ENCODE measurements at places on chromosomes 2 and 18.

GRCh38 chr2:24482251-24482971 is 8.6 kb upstream of the NCOA1 start:
- DNase-seq = peak; percentile 82

- no peak for DNase-seq
Observed at GRCh38 chr2:216849987-216850386, 9.9 kb downstream of the TNP1 start.

GRCh38 chr2:68104111-68104835 is 41.5 kb upstream of the C1D start:
- DNase-seq = no peak

- DNase-seq = no peak
Observed at GRCh38 chr2:113978524-113979190, 88.8 kb downstream of the ACTR3 start.

DNA sequence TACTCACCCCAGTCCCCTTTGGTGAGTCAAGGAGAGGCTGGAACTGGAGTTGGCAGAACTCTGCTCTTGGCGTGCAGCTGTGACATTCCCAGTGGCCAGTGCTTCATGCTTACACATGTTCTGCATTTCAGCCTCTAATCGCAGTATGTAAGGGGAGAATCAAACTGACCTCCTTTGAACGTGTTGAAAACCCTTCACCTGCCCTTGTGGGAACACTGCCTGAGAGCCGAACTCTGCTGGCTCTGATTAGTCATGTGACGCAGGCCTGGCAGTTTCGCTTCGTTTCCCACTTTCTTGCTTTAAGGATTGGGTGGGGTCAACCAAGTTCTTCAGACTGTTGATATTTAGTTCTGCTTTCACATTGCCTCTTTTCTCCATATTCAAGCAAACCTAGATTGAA is 173.8 kb upstream of the BCL2L11 start:
- peak; percentile 84 for DNase-seq

GRCh38 chr2:170504810-170505145 is 210.4 kb upstream of the SP5 start:
- no peak for DNase-seq

DNA sequence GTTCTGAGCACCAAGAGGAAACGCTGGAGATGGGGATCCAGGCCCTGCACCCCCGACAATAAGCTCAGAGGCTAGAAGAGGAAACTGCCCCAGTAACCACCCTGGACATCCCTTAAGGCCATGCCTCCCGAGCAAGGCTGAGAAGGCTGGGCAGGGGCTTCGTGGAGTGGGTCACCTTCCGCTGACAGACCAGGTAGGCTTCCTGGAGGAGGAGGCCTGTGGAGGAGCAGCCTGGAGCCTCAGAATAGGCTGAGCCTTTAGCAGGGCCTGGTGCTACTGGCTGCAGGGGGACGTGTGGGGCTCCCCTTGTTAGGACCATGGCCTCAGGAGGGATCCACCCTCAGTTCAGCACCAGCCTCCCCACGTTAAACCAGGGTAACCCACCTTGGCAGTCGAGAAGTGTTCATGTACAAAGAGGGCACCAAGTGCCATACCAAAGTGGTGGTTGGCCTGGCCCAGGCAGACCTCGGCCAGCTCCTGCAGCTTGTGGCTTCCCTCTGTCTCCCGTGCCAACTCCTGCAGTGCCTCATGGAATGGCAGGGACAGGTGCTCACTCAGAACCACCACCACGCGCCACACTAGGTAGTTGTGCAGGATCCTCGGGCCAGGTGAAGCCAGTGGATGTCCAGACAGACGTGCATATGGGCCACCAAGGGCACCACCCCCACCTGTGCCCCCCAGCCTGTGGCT is 28.5 kb upstream of the ALPP start:
- no peak for DNase-seq

- DNase-seq = no peak
Observed at GRCh38 chr2:238875471-238876231, 27.8 kb downstream of the TWIST2 start.

DNA sequence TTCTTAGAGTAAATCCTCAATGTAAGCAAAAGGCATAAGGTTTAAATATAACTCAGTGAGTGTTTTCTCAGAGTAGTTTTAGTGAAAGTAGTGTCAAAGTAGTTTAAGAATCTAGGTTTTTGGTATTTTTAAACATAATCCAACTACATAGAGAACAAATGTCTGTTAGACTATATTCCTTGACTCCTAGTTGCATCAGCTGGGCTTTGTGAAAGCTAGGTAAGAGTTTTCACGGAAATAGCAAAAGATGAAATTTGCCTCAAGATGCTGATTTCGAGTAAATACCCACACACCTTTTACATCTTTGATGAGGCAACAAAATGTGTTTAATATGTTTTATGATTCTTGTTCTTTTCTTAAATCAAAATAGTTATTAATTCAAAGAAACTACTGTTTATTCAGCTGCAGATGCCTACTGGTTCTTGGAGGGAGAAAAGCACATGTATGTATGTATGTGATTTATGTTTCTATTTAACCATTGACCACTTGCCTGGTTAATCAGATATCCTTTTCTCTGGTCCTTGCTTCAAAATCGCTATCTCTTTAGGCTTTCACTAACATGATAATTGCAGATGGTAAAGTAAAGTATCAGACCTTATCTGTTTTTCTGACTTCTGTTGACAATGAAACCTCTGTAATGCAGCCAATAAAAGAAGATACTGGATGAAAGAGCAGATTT is 117.4 kb upstream of the NOSTRIN start:
- DNase-seq = no peak

DNA sequence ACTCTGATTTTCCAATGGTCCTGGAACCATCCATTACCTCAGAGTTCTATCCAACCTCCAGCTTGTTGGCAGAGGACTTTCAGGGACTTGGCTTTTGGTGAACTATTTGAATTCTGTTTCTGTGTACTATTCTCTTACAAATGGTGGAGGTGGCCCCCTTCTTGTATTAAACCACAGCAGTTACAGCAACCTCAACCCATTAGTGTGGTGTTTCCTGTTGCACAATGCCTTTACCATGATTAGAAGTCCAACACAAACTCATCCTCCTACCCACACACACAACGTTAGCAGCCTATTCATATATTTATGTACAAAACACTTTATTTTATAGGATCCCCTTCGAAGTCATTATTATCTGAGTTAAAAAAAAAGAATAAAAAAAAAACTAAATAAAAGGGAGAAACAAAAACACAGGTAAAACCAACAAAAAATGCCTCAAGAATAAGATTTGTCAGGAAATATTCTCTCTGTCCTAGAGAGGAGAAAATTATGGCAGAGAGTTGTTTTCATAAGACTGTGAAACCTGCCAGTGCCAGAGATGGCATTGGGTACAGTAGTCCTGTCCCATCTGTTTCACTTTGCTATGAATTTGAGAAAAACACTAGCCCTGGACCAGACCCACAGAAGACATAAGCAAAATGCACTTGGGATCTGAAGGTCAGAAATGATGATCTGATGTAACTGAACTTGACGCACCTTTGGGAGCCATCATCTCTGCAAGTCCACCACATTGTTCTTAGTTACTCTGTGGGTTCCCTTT is 1896.0 kb upstream of the PIK3C3 start:
- DNase-seq = no peak

DNA sequence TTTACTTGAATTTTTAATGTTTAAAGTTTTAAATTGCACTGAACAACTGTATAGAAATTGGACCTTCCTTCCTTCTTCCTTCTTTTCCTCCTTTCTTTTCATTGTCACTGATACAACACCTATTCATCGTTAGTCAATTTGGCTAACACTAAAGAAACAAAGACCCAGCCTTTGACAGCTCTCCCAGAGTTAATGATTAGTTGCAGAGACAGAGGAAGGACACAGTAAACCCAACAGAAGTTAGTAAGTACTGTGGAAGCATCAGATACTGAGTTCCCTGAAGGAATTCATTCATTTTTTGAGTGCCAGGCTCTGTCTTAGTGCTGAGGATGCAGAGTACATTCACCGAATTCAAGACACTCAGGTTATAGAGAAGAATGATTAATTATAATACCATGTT is 77.9 kb upstream of the RAB27B start:
- DNase-seq = no peak

- no peak for DNase-seq
Observed at GRCh38 chr2:65252640-65253039, 25.0 kb downstream of the ACTR2 start.

DNA sequence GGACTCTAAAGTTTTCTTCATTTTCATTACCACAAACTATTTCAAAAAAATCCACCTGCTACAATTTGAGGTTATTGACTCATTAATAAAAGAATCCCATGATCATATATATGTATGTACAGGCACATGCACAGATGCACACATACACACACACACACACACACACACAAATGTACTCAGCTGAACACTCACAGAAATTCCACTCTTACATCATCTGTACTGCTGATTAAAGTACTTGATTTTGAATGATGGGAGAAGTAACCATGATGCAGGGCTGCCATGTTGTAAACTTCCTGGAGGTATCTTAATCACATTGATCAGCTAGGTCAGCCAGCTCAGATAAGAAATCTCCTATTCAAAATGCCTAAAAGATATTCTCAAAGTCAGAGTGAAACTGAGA is 1313.2 kb upstream of the NRXN1 start:
- DNase-seq = no peak

DNA sequence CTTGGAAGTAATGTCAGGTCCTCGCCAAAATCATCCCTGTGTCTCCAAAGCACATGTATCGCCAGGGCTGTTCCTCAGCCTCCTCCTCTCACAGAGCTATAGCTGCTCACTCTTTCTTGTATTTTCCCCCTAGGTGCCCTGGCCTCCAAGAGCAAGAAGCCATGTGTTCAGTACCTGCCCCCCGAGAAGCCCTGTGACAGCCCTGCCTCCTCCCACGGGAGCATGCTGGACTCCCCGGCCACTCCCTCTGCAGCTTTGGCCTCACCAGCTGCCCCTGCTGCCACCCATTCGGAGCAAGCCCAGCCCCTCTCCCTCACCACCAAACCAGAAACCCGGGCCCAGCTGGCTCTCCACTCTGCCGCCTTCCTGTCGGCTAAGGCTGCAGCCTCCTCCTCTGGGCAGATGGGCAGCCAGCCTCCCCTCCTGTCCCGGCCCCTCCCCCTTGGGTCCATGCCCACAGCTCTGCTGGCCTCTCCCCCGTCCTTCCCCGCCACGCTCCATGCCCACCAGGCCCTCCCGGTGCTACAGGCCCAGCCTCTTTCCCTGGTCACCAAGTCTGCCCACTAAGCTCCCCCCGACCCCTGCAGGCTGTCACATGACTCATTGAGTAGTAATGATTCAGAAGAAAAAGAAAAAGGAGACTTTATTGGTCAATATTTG is 18.8 kb downstream of the TGOLN2 start:
- no peak for DNase-seq

- no peak for DNase-seq
Observed at GRCh38 chr2:188047735-188048134, 243.9 kb upstream of the GULP1 start.

- DNase-seq = no peak
Observed at GRCh38 chr2:116754381-116755101, 1060.0 kb upstream of the DDX18 start.

DNA sequence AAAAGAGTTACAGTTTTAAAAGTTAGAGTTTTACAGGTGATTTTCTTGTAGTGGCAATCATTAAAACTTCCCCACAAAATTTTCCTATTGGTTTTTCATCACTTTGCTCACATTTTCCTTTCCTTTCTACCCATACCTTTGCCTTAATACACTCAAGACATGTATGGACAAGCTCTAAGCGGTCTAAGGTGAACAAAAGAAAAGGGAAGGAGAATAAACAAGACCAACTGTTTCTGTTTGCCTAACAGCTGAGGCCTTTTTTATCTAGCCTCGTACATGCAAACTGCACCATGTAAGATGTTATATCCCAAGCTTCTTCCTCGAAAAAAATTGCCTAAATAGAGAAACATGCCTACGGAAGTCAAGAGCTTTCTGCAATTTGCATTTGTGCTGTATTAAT is 33.9 kb upstream of the TBC1D8 start:
- DNase-seq = no peak

- DNase-seq = no peak
Observed at GRCh38 chr2:33478968-33479731, 2.7 kb downstream of the RASGRP3 start.

GRCh38 chr18:74456017-74456348 is 1.1 kb downstream of the DIPK1C start:
- DNase-seq = no peak

DNA sequence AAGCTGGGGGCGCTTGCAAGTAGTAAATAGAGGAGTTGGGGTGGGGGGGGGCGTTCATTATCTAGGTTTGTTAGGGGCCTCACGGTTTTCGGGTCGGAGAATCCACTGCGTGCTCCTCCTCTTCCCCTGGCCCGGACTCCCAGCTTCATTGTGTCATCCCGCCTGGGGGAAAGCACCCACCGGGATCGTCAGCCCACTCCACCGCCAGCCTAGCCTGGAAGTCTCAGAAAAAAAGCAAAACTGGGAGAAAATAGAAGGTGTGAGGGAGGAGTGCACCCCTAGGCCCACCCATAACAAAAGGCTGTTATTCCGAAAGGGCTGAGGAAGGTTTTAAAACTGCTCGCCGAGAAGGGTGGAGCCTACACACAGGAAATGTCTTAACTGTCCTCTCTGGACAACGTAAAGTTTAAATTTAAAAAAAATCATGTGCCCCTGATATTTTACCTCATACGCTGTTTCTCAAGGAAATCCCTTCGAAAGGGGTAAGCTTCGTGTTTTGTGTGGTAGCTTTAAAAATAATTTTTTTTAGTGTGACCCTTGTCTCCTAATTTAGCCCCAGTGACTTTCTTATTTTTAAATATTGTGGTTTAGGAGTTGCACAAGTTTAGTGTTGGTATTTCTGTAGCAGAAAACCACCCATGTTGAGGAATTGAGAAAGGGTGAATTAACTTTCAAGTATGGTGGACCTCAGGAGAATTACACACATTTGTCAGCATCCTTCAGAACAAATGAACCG is 104.2 kb downstream of the SPTBN1 start:
- peak; percentile 69 for DNase-seq

GRCh38 chr2:154480521-154480920 is 218.0 kb upstream of the KCNJ3 start:
- DNase-seq = no peak

DNA sequence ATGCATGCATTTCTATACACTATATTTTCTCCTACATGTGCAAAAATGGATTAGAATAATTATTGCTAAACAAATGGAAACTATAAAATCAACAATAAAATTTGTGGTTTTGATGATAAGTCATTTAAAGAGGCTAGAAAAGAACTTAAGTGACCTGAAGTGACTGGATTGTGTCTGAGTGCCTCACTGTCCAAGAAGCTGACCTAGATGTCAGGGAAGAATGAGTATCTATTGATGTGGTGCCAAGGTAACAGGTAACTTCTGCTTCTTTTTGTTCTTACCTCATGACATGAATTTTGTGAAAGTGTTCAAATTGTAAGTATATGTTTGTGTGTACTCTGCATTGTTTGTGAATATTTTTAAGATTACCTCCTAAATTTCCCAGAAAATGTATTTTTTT is 1623.9 kb upstream of the ACVR2A start:
- DNase-seq = no peak

- no peak for DNase-seq
Observed at GRCh38 chr2:153433403-153433802, 45.2 kb downstream of the RPRM start.

DNA sequence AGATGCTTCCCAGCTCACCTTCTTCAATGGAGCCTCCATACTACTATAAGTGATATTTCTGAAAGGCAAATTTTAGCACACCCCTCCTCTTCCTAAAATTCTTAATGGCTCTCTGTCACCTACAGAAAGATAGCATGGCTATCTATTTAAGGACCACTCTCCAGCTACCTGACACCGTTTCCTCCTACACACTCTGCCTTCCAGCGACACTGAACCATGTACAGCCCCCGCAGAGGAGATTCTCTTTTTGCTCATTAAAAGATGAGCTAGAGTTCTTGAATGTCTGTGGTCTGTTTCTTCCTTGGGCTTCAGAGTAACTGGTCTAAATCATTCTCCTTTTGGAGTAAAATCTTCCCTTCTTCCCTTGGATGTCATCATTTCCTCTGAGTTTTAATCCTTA is 38.4 kb upstream of the GAREM1 start:
- DNase-seq = no peak

GRCh38 chr2:217943446-217944321 is 59.1 kb downstream of the TNS1 start:
- DNase-seq = peak; percentile 84

Data from suppressor macrophage (primary cell).